ENCODE measurements at places on chromosomes 3 and 15.
A peak's percentile ranks its signal among the peaks of the same experiment; 100 is the strongest.

- DNase-seq = peak; percentile 95
These were observed 18.6 kb upstream of the AADAC start for GRCh38 chr3:151795276-151795675.

GRCh38 chr15:38864827-38865581 is 300.4 kb upstream of the RASGRP1 start:
- no peak for DNase-seq

DNA sequence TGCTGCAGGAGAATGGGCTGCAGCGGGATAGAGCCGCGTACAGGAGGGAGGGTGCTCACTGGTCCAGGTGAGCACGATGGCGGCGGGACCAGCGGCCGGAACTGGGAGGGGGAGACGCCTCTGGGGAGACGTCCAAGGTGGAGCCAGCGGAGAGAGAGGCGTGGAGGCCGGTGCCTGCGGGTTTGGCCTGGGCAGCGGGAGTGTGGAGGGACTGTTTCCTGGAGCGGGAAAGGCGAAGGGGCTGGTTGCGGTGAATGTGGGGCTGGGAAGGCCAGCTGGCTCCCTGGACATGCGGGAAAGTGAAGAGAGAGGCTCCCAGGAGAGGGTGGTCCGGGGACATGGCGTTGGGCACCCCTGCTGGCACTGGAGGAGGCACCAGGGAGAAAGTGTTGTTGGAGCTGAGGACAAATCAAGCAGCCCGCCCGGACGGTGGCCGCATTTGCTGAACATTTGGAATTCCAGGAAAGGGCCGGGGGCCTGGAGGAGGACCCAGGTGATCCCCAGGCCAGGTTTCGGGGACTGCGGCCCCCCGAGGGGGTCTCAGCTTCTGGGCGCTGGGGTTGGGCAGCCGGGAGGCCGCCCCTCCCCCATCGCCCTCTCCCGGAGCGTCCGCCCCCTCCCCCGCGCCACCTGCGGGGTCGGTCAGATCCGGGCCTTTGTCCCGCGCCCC is 34.3 kb downstream of the DNAJB8 start:
- DNase-seq = no peak

- peak; percentile 9 for DNase-seq
These were observed 40.1 kb upstream of the DCLK3 start for GRCh38 chr3:36804295-36805055.

GRCh38 chr3:105158286-105158685 is 208.4 kb upstream of the ALCAM start:
- DNase-seq = no peak

DNA sequence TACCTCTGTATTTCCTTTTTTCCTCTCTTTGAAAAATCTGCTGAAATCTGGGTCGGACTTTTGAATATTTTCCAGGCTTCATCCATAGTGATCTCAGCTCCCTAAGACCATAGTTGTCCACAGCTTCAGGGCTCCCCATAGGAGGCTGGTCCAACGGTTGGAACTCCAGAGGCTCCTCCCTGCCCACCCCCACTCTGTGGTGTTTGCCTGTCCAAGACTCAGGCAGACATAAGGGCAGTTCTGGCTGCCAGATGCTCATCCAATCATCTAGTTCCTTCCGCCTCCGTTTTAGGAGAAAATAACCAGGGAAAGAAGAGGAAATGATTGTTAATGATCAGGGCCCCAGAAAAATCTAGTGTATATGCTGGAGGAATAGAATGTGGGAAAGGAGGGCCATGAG is 27.9 kb upstream of the PRTG start:
- no peak for DNase-seq

DNA sequence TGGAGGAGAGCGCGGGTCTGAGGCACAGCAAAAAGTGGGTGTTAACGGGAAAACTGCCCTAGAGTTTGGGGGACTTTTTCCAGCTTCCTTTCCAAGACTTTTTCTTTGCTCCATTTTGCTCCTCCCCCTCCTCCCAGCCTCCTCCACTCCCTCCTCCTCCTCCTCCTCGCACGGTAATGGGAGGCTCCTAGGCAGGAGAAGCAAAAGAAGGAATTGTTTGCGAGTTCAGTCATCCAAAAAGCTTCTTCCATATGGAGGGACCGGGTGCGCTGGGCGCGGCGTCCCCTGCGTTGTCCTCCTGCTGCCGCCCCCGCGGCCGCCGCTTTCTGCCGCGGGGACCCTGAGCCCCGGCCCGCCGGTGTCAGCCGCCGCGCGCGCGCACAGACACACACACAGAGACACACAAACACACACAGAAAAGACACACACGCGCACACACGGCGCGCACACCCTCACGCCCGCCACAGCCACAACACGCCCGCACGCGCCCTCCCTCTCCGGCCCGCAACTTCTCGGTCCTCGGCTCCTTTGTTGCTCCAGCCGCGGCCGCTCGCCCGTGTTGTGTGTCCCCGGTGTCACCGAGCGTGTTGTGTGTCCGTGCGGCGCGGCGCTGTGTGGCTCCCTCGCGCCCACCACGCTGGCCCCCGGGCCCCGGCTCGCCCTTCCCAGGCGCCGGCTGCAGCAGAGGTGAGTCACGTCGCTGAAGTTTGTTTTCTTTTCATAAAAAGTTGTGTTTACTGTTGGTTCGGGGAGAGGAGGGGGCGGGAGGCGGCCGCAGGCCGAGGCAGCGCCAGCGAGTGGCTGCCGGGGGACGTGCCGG is at the start of gene BOC:
Gene BOC (plus strand): TSS at position 228 of the 820 bp plus-strand sequence. CDS start 38,246 bp downstream, outside the sequence.
- DNase-seq = peak; percentile 79

DNA sequence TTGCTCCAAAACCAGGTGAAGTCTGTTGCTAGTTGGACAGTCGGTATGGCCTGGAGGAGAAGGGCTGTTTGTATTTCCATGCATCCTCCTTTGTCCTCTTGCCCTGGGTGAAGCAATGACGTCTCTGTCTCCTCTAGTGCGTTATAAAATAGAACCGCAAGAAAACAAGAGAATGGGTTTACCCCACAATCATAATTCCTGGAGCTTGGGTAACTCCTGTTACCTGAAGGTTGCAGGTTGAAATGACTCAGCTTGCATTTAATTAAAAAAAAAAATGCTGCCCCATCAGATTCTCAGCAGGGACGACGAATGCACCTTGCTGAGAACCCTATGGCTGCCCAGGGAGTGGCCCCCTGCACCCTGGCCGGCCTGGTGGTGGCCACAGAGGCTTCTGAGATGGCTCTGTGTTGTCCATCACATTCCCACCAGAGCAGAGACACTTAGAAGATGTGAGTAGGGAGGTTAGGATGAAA is 228.2 kb upstream of the BHLHE40 start:
- DNase-seq = no peak

GRCh38 chr3:197485143-197485542 is 70.6 kb downstream of the BDH1 start:
- DNase-seq = no peak

DNA sequence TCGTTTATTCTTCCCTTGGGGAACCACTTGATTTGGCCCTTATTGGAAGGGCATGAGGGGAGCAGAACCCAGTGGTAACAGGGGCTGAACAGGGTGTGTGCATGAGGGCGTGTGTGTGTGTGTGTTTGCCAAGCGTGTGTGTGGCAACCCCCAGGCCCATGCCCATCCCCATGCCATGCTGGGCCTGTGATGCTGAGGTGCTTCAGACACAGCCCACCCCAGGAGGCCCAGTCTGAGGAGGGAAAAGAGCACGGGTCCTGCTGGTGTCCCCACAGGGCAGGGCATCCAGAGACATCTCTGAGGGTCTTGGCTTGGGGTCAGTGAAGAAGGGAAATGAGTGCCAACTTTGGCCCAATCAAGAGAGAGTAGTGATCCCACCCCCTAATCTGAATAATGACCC is 71.6 kb downstream of the RASGRF1 start:
- no peak for DNase-seq

- peak; percentile 19 for DNase-seq
These were observed at the start of gene EFCC1 for GRCh38 chr3:129001101-129001805. Gene EFCC1, plus strand, starts transcription at chr3:129001304. Its CDS starts 325 bp downstream, at chr3:129001629.

DNA sequence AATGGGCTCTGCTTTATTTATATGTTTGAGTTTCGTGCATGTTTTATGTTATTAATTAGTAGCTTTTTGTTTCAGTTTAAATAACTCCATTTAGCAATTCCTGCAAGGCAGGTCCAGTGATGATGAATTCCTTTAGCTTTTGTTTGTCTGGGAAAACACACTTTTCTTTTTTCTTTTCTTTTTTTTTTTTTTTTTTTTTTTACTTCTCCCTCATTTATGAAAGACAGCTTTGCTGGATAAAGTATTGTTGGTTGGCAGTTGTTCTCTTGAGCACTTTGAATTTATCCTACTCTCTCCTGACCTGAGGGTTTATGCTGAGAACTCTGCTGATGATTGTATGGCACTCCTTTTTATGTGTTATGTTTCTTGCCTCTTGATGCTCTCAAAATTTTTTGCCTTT is 35.7 kb downstream of the TMEM39A start:
- DNase-seq = peak; percentile 31

- no peak for DNase-seq
These were observed 32.8 kb downstream of the CACNA2D2 start for GRCh38 chr3:50470658-50471057.

DNA sequence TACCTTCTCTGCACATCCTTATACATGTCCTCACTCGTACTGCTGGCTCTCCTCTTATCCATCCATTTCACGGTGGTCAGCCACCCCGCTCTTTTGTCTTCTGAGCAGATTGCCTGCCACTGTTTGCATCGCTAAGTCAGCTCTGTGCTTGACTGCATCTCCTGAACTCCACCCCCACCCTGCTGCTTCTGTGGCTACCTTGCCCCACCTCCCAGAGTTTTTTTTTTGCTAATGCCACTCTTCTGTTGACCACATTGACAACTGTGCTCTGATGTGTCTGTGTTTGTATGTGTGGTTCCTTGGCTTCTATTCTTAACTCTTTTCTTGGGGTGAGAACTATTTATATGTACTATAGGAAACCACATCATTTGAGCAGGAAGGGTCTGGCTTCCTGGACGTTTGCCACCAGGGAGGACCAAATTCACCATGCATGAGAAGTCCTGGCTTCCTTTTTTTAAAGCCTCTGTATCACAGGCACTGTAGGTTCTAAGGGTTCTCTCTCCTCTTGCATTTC is 12.8 kb upstream of the MTMR10 start:
- peak; percentile 31 for DNase-seq

- DNase-seq = peak; percentile 35
These were observed 174.4 kb upstream of the LINGO1 start for GRCh38 chr15:77807115-77807514.

DNA sequence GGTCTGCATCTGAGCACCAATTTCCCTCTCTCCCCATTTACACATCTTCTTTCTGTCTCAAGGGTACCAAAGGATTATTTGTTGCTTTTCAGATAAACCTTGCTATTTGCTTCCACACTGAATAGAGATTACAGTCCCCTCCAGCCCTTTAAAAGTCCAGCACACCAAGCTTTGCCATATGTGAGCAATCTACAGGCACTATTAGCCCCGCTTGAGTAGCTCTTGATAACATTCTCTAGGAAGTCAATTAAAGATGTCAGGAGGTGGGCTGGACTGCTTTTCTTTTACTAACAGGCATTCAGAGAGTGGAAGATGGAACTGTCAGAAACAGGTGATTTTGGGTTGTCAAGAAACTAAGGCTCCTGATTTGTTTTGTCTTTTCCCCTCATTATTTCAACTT is 417.0 kb downstream of the ROBO2 start:
- DNase-seq = no peak

GRCh38 chr3:180184816-180185215 is 148.1 kb upstream of the PEX5L start:
- DNase-seq = no peak

DNA sequence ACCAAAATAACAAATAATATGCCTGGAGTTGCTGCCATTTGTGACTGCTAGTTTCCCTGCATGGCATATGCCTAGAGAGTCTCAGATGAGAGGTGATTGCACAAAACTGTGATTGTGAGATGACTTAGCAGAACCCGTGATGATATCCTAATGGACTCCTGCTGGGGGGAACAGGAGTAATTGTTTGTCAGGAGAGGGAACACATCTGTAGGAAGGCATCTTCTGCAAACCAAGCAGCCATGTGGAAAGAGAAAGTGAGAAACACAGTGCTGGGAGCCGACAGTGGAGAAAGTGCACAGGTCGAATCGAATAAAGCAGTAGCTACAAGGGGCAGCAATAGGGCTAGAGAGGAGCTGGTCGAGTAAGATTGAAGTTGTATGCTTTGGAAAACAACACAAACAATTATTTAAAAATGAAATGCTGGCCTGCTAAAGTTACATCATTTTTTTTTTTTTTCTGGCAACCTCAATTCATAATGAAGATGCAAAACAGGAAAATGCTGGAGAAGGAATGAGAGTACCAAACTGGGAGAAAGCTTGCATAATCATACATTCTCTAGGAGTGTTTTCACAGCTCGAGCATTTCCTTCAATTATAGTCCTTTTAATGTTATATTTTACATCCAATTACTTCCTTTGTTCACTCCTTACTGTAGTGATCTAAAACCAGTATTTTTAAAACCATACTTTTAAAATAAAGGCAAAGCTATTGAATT is 494.2 kb upstream of the AGTR1 start:
- no peak for DNase-seq

DNA sequence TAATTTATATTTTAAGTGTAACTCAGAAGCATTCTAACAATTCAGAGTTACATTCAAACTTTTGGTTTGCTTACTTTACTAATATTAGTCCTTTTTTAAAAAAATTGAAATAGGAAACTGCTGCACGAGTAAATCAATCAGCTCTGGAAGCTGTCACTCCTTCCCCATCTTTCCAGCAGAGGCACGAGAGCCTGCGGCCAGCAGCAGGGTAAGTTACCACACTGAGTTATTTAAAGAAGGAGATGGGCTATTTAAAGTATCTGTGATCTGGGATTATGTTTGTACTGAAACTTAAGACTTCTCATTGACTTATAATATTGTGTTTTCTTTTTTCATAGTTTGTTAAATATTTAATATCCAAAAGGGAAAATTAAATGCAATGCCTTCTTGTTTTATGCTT is 29.3 kb downstream of the APPL1 start:
- no peak for DNase-seq

- DNase-seq = peak; percentile 2
These were observed 449.9 kb upstream of the GOLIM4 start for GRCh38 chr3:168545591-168545990.

GRCh38 chr15:64507845-64508244 is 47.5 kb downstream of the ZNF609 start:
- no peak for DNase-seq

GRCh38 chr3:105458518-105459215 is 92.0 kb downstream of the ALCAM start:
- DNase-seq = peak; percentile 53

DNA sequence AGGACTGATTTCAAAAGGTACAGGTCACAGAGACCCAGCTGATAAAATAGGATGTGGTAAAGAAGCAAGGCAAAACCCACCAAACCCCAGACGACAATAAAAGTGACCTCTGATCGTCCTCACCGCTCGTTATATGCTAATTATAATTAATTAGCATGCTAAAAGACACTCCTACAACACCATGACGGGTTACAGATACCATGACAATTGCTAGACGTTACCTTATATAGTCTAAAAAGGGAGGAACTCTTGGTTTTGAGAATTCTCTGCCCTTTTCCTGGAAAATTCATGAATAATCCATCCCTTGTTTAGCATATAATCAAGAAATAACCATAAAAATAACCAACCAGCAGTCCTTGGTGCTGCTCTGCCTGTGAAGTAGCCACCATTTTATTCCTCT is 74.7 kb upstream of the MB21D2 start:
- DNase-seq = no peak

DNA sequence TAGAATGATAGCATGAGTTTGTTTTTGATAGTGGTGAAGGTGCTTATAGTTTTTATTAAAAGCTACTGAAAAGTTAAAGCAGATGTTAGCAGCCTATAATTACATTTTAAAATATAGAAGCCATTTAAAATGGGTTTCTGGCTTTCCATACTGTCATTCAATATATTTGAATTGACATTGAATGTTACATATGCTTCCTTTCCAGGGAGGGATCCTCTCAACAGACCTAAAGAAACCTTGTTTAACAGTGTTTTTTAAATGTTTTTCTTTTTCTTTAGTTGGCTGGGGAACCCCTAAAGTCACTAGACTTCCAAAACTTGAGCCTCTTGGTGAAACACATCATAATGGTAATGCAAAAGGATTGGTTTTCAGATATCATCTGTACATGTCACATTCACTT is 12.2 kb downstream of the DHFR2 start:
- no peak for DNase-seq
